ENCODE measurements at places on chromosomes 3 and 15.

DNA sequence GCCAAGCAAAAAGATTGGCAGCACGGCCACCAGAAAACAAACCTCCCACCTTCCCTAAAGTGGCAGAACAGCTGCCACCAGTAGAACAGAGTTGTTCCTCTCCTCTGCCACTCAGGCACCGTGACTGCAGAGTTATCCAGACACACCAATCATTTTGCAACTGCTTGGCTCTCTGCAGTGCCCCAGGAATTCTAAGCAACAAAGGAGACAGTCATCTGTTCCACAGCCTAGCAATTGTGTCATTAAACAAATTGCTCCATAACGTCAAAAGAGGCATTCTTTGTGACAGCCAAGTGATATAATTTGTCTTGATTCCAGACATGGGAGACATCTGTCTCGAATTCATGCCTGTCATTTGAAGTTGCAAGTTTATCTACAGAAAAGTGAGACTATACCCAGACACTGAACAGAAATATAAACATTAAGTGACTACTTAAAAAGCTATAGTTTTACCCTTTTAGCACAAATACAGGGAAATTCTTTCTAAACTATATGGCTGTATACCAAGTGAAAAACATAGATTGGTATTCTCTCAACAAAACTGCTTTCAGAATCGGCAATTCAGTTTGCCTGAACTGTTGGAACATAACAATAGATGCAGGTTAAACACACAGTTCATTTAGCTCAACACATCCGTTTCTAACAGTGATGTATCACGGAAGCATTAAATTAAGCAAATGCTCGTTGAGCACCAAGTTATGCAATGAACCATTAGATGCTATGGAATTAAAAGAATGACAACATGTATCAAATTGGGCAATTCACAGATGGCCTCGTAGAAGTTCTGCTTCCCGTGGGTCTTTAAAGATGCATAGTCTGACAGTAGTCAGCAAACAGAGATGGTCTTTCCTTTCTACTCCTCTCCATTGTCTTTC is 281.3 kb downstream of the FGF12 start:
- DNase-seq: no peak

- no peak for DNase-seq
Measured at GRCh38 chr3:178500631-178501030, 35.6 kb upstream of the KCNMB2 start.

DNA sequence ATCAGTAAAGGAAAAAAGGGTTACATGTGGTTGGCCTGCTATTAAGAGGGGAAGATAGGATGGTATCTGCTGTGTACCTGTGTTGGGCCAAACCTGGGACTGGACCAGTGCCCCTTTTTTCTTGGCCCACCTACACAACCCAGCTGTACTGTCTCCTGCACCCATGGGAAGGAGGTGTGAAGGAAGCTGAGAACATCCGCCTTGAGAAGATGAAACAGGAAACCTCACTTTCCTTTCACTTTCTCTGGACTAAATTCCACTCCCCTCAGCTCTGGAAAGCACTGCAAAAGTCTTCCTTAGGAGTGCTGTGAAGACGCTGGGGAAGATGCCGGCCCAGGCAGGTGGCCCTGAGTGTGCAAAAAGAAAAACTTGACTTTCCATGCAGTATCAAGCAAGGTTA is 37.6 kb downstream of the LRRN1 start:
- no peak for DNase-seq

DNA sequence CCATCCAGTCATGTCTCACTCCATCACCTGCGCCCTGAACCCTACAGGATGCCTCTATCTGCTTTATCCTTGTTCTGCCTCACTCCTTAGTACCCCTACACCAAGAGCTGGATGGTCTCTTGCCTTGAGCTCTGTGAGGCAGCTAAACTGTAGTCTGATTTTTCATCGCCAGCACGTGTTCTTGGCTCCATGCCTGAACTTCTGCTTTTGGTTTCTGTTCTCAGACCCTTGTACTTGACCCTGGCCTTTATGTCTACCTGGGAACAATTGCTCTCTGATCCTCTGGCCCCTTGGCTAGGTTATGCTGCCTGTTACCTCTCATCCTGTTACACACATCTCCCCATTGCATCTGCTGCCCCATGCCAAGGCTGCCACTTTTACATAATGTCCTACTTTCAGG is 318.0 kb upstream of the LMCD1 start:
- DNase-seq: no peak

DNA sequence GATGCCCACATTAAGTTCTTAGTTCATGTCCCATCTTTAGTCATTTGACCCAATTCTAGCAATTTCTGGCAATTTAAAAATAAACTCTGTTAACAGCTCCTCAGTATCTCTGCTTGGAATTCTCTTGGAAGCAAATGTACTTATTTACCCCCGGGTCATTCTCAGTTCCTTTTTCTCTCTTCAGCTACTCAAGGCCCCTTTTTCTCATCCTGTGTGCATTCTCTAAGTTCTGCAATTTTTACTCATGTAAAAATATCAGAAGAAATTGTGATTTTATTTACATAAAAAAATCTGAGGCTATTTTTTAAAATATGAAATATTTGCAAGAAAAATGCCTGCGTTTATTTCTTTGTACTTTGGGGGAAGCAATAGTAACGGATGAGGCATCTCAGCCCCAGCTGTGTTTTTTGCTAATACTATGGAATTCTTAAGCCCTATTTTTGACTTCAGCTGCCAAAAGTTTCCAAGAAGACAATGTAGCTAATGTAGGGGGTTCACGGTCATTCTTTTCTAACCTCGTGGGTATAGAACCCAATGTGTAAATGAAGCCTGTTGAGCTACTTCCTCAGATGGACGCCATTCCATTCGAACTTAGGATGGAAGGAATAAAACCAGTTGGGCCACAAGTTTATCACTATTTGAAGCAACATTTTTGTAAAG is 20.0 kb downstream of the CERS3 start:
- no peak for DNase-seq

DNA sequence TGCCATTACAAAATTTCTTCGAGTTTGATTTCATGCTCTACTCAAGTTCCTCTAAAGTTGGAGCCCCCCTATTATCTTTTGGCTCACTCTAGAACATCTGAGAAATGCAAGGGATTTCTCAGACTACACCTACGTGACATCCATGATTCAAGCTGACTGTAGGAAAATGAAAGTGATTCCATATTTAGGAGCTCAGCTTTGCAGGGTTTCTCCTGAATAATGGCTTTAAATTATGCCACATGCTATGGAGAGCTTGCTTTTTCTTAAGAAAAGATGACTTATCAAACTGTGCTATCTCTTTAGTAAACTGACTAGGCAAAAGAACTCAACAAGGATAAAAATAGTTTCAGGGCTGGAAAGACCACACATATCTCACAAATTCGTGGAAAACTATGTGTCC is 292.1 kb downstream of the LSAMP start:
- no peak for DNase-seq

DNA sequence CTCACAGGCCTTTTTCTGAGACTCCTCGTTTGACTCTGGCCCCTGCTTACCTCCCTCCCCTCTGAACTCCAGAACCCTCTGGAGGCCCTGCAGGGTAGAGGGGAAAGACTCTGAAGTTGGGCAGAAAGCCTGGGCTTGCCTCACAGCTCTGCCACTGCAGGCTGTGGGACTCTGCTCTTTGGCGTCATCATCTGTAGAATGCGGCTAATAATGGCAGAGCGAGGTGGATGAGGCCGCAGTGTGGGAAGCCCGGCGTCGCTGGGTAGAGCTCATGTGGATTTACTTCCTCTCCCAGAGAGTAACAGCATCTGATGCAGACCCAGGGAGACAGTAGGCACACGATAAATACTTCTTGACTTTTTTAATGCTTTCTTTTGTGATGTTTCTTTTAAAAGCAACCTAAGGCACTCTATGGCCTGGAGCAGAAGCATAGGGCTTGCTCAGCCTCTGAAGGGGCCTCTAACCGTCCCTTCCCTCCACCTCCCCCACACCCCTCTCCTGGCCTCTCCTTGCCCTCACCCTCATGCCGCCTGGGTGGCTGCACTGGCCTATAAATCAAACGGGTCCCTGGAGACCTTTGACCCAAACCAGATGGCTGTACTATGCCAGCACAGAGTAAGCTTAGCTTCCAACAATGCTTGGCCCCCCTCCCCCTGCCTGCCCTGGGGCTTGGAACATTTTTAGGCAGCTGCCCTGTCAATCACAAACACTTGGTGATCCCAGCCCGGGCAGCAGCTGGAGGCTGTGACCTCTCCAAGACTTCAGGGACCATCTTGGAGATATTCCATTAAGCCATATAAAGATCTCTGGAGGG is 32.9 kb downstream of the SPSB4 start:
- DNase-seq: no peak

DNA sequence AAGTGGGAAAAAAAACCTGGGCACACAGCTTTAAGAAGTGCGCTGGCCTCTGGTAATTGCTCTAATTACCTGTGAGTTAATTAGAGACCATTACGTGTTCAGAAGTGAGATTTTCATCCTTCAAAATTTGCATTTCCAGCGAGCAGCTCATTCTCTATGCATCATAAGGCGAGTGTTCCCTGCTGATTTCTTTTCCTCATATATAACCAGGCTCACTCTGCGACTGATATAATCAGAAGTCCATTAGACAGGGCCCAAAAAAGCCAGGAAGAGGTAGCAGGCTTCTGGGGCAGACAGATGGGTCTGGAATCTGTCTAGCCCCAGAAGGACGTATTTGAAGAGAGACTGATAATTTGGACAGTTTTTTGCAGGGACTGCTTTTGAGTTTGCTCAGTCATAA is 158.7 kb downstream of the MTHFS start:
- DNase-seq: no peak

DNA sequence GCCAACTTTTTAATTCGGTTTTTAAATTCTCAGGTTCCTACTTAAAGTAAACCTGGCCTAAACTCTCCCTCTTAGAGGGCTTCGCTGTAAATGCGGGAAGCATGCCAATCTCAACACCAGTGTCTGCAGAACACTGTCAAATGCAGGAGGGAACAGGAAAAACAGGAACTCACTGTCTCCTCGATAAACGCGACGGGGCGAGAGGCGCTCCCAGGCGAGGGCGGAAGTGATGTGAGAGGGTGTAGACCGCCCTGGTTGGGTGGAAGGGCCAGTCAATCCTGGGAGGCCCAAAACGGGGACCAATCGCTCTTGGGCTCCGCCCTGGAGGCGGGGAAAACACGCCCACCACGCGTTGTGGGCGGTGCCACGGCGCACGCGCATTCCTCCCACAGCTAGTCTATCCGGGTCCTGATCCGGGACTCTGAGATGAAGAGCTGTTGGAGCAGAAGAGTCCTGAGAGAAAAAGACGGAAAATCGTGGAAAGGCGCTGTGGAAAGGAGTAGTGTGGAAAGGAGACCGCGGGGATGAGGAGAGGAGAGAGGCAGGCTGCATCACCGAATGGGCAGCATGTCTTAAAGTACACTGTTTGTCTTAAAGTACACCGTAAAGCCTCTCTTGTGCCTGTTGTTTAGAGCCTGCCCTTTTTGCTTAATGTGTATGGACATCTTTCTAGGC is 27.1 kb downstream of the SLC28A2 start:
- peak; percentile 95 for DNase-seq

DNA sequence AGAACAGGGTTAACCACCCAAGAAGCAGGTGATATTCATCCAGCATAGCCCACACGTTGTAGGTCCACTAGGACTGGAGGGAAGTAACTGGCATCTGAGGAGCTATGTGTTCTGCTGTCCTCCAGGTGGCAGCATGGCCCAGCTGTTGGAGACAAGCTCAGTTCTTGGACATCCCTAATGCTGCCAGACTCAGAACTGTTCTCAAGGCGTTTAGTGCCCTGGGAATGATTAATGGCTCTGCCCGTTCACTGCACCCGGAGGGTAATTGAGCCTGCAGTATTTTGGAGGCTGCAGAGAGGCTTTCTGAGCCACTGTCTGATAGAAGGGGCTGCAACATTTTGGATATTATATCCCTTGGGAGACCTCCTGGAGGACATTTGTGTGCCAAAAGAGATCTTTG is 521.3 kb upstream of the SEMA6D start:
- DNase-seq: no peak

DNA sequence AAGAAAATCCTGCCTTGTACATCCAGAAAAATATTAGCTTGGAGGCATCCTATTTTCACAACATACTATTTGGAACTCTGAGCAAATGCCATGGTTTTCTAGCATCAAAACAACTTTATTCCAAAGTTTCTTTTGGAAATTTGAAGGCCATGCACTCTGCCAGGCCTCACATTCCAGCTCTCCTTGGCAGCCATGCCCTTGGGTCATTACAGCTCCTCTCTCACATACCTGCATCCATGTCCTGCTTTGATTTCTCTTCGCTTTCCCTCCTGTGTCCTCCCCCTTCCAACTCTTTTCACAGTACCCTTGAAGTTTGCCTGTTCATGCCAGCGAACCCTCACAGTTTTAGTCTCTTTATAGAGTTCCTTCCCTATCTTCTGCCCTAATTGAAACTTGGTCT is 70.9 kb upstream of the TPRG1 start:
- no peak for DNase-seq

- no peak for DNase-seq
Measured at GRCh38 chr3:8867646-8868045, 95.6 kb downstream of the RAD18 start.

Measured in stimulated activated CD4-positive, alpha-beta T cell treated with anti-CD3 and anti-CD28 coated beads, TNF-alpha, amount 100 ng/mL, for 24 hours (primary cell).